Caki2 (cell line): ENCODE measurements at places on chromosomes 4 and X. TPM values are rescaled to one million over a fixed set of nuclear protein-coding genes. Genes with fewer than 3 reads are reported as not detected.

DNA sequence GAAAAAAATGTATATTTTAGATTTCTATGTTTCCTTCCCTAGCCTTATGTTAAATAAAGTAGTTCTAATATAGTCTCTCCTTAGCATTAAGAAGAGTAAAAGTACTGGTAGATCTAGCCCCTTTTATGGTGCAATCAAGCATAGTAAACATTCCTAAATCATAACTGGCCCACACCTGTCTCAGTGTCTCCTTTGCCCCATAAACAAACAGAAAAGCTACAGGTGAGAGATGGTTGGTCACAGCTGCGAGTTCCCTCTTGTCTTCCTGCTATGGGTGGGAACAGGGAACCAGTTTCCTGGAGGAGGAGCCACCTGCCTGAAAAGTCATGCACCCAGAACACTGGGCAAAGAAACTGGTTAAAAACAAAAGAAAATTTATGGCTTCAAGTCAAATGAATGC lies 16.6 kb downstream of the SOWAHB start:
- no peak for DNase-seq

DNA sequence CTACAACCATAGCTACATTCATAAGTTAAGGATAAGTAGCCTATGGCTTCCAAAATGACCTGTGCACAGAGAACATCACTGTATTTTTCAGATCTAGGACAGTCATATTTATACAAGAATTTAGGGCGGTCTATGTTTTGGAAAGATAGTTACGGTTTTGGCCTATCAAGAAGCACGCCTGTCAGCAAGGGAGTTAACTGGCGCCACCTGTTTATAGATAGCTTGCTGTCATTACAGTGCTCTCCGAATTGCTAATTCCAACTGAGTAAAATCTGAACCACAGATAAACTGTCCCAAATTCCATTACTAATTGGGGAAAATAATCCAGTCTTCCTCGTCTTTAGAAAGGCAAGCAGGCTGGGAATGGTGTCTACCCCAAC lies 646 bp downstream of the ABCB7 start:
- no peak for DNase-seq

GRCh38 chr4:102342404-102343074 lies 2.7 kb downstream of the SLC39A8 start:
- no peak for DNase-seq

GRCh38 chr4:16155528-16156169 lies 70.6 kb downstream of the TAPT1 start:
- no peak for DNase-seq

DNA sequence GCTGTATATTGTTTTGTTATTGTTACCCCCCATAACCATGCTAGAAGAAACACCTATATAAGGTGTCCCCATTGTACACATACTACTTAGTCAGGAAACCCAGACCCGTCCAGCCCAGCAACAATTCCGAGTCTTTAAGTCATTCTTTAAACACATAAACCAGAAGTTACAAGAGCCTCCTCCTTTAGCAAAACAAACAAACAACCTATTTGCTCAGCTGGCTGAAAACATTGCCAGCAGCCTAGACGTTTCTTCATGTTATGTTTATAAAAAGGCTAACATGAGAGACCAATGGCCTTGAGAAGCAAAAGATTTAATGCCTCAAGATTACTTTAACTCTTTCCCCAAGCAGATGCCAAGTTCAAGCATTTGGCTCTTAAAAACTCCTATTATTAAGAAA lies 1.4 kb downstream of the ACOX3 start:
- DNase-seq, result no peak

- no peak for DNase-seq
These were observed 41.9 kb downstream of the HELQ start for GRCh38 chr4:83413676-83414075.

GRCh38 chrX:10656214-10656613 lies 35.8 kb upstream of the MID1 start:
- no peak for DNase-seq

DNA sequence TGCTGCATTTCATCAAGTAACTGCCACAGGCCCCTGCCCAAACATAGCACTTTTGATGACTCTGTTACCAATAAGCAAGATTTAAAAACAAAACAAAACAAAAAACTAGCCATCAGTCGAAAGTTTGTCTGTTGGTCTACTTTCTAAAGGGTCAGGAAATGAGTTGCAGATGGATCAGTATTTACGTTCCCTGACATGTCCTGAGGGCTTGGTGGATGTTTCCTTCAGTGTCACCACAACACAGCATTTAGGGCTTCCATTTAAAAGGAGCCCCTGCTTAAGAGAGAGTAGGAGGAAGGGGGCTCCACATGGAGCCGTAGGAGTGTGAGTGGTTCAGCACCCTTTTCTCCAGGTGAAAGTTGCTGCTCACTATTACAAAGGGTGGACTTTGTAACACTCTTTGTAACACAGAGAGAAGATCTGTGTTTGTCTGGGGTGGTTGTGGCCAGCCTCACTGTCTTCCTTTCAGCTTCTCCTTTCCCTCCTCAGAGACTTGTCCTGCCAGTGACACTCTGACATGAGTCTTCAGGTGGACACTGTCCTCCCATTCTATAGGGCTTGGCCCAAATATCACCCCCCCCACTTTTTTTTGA lies 167.5 kb upstream of the PDE5A start:
- no peak for DNase-seq

- peak; percentile 54 for DNase-seq
These were observed 809 bp downstream of the MND1 start for GRCh38 chr4:153345012-153345981.

GRCh38 chr4:110411574-110412011 lies 64.4 kb upstream of the ENPEP start:
- DNase-seq, result peak; percentile 61

DNA sequence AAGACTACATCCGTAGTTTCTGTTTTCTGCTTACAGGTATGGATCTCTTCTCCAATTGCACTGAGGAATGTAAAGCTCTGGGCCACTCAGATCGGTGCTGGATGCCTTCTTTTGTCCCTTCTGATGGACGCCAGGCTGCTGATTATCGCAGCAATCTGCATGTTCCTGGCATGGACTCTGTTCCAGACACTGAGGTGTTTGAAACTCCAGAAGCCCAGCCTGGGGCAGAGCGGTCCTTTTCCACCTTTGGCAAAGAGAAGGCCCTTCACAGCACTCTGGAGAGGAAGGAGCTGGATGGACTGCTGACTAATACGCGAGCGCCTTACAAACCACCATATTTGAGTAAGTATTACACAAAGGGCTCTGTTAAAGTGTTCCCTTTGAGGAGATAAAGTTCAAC lies 13.8 kb downstream of the PCDH10 start:
- peak; percentile 12 for DNase-seq

DNA sequence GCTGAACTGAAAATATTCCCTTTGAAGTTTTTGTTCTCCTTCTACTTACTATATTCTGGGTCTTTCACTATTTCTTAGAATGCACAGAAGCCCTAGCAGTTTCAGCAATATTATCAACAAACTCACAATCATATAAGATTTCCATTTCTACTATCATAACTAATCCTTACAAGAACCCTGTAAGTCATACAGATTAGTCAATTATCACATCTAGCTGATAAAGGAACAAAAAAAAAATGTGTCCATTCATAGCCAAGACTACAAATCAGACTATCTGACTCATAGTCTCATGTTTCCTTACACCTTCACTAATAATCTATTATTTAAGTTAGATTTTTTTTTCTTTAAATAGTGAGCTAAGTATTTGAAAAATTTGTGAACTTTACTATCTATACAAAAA lies 72.5 kb downstream of the LRBA start:
- no peak for DNase-seq

DNA sequence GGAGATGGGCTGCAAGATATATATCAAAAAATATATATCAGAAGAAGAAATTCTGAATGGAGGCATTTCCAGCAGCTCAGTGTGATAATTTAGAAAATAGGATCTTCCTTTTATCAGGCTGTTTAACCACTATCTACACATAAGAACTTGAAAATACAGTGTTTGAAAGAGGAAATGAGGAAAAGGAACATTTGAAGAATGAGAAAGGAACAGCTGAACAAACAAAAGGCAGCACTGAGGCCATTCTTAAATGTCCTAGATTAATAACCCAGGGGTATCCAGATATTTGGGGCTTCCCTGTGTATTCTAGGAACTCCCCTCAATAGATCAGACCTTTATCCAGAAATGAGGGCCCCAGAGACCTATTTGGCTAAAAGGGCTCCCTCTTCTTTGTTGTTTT lies 4.1 kb downstream of the SLC39A8 start:
- DNase-seq, result no peak

- DNase-seq, result no peak
These were observed 135.2 kb upstream of the TSPAN5 start for GRCh38 chr4:98793658-98794057.

GRCh38 chr4:102531462-102531861 lies 30.3 kb downstream of the NFKB1 start:
- DNase-seq, result no peak

GRCh38 chr4:7394681-7395451 lies 39.9 kb downstream of the PSAPL1 start:
- no peak for DNase-seq

- no peak for DNase-seq
These were observed 33.9 kb downstream of the ZBTB49 start for GRCh38 chr4:4323705-4324534.

- no peak for DNase-seq
These were observed 109.2 kb upstream of the NPY2R start for GRCh38 chr4:155099231-155099630.

- no peak for DNase-seq
These were observed 12.4 kb downstream of the DYNLT3 start for GRCh38 chrX:37834937-37835336.

The SHOX gene
- total RNA-seq, result not detected in 2 replicates

The BGN gene
- total RNA-seq, result not detected in 2 replicates

The RNF128 gene
- total RNA-seq, result 10.6 and 13.0 TPM in 2 replicates

The ETDB gene
- total RNA-seq, result not detected in 2 replicates

The MTHFD2L gene
- total RNA-seq, result 9.9 and 11.6 TPM in 2 replicates

The FATE1 gene
- not detected in 2 replicates for total RNA-seq

The ASMTL gene
- 50.7 and 51.8 TPM in 2 replicates for total RNA-seq

The CCKAR gene
- total RNA-seq, result not detected in 2 replicates

The SMR3B gene
- not detected in 2 replicates for total RNA-seq
